ENCODE measurements at places on chromosomes 7 and 10. TPM values are rescaled to one million over a fixed set of nuclear protein-coding genes. Genes with fewer than 3 reads are reported as not detected.

GRM3 gene
- total RNA-seq: not detected

ZP3 gene
- 1.3 TPM for total RNA-seq

ACSM6 gene
- total RNA-seq: not detected

TMEM196 gene
- not detected for total RNA-seq

PHKG1 gene
- 0.59 TPM for total RNA-seq

LRRC61 gene
- 0.07 TPM for total RNA-seq

COL17A1 gene
- 2.2 TPM for total RNA-seq

WIPF3 gene
- total RNA-seq: not detected

IFIT1B gene
- not detected for total RNA-seq

SCIN gene
- 0.18 TPM for total RNA-seq

AOAH gene
- not detected for total RNA-seq

INA gene
- total RNA-seq: 0.13 TPM

NUTM2B gene
- total RNA-seq: 0.11 TPM

NEUROG3 gene
- not detected for total RNA-seq

Data from pulmonary artery endothelial cell (primary cell).